ENCODE measurements at places on chromosomes 3 and 15. TPM values are rescaled to one million over a fixed set of nuclear protein-coding genes. Genes with fewer than 3 reads are reported as not detected.

DNA sequence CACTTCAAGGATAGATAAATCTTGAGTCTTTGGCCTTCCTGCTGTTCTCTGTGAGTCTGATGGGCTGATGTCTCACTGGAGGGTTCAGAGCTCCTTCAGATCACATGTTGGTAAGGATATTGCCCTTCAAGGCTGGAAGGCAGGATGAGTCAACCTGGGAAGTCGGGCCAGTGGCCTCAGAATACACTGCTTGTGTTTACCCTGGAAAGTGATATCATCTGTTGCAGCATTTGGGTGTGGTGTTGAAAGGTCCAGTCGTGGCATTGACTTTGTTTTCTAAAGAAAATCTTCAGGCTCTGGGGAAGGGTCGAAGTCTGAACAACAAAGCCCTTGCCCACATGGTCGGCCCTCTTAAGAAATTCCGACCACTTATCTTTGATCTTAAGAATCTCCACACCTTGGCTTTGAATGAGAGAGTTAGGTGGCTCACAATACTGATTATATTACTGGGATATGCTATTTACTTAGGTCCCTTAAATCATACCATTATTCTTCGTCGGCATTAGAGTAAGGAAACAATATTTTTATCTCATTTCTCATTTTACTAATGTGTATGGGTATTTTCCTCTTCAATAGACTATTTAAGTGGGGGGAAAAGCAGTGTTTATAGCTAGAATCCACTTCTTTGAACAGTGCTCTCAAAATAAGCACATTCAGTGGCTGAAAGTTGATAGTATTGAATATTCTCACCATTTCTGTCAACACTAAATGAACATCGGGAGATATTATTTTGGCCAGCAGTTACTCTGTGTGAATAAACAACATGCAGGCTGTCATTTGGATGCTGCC, 303.9 kb upstream of the RASGRP1 start:
- peaks cover 6% of the 10 kb centered on the region for H3K4me1 ChIP-seq
- H3K27me3 ChIP-seq = no peaks in the 10 kb centered on the region
- H3K27ac ChIP-seq = no peak overlapping the region
- H3K4me3 ChIP-seq = no peak overlapping the region

DNA sequence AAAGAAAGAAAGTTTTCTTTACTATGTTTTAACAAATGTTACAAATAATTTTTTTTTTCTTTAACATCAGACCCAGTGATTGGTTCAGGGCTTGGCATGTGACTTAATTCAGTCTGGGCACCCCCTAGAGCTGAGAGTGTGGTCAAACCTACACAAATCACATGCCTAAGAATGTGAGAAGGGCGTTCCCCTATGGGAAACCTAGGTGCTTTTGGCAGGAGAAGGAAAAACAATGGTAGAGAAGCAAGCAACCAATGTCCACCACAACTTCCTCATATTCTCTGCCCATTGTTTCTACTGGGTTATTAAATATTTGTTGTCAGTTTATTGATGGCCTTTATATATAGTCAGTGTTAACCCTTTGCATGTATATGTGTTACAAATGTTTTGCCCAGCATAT, 21.4 kb upstream of the PIAS1 start:
- no peak overlapping the region for H3K27ac ChIP-seq
- no peaks in the 10 kb centered on the region for H3K27me3 ChIP-seq

- no peaks in the 10 kb centered on the region for H3K36me3 ChIP-seq
- H3K4me3 ChIP-seq = no peak overlapping the region
- no peaks in the 10 kb centered on the region for H3K4me1 ChIP-seq
- H3K27ac ChIP-seq = no peak overlapping the region
These were observed 301.0 kb downstream of the CADM2 start for GRCh38 chr3:85259748-85260147.

DNA sequence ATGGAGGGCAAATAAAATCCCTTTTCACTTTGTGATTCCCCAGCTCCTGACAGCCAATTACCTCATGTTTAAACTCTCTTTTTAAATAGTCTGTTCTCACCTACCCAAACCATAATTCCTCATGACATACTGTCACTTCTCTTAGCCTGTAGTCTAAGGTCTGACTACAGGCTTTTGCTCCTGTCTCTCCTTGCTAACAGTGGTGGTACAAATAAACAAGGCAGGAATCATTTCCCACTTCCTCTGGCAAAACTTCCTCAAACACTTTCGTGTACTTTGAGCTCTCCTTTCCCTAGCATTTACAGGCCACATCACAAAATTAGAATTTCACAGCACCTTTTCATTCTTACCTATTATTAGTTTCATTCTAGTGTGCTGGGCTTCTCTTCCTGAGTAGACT, 51.8 kb downstream of the ATP8B4 start:
- DNase-seq = no peak
- no peaks in the 10 kb centered on the region for H3K36me3 ChIP-seq
- H3K27ac ChIP-seq = no peak overlapping the region
- no peaks in the 10 kb centered on the region for H3K4me1 ChIP-seq

DNA sequence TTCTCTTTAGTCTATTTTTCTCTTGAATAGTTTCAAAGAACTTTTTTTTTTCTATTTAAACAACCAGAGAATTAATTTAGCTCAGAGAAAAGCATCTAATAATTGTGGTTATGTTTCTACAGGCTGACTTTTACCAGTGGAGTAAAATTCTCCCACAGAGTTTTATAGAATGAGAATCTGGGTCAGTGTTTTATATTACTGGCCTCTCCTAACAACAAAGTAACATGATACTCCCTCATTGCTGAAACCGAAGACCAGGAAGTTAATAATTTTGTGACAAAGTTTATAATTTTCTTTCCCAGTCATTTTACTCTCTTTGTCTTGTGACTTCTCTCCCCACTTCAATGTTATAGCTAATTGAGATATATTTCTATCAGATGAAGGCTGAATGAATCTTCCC, 946.9 kb downstream of the EPHA3 start:
- DNase-seq = no peak
- H3K27ac ChIP-seq = no peak overlapping the region
- no peaks in the 10 kb centered on the region for H3K36me3 ChIP-seq
- H3K4me1 ChIP-seq = no peaks in the 10 kb centered on the region

DNA sequence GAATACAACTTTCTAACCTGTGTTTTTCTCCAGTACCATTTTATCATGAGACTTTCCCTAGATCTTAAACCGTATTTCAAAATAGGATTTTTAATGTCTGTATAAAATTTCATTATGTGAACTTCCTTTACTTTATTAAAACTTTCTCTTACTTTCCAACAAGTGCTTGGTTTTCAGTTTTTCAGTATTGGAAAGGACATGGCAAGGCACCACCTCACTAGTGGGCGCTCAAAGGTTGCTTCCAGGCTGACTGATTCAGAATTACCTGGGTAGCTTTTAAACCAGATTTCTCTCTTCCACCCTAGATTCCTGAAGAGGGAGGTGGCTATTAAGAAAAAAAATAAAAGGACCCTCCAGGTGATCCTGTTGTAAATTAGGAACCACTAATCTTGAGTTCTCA, 236.6 kb downstream of the SOX2 start:
- no peak for DNase-seq
- no peaks in the 10 kb centered on the region for H3K36me3 ChIP-seq
- no peaks in the 10 kb centered on the region for H3K27me3 ChIP-seq
- no peaks in the 10 kb centered on the region for H3K4me1 ChIP-seq
- H3K4me3 ChIP-seq = no peak overlapping the region

DNA sequence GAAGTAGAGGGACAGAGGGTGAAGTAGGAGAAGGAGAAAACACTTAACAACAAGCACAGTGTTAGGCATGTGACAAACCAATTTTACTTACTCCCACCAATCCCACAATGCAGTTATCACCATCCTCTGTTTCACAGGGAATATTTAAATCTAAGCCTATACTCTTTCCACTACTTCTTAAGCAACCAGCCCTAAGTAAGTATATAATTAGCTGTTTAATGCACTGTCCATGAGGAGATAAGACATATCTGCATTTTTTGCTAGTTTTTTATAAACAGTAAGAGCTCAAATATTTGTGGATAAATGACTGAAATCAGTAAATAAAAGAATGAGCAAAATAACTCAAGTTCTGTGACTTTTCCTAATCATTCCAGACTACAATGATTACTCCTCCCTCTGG, 62.7 kb downstream of the GSK3B start:
- H3K27ac ChIP-seq = no peak overlapping the region
- no peak for DNase-seq
- no peaks in the 10 kb centered on the region for H3K36me3 ChIP-seq
- no peak overlapping the region for H3K4me3 ChIP-seq
- H3K27me3 ChIP-seq = no peaks in the 10 kb centered on the region

DNA sequence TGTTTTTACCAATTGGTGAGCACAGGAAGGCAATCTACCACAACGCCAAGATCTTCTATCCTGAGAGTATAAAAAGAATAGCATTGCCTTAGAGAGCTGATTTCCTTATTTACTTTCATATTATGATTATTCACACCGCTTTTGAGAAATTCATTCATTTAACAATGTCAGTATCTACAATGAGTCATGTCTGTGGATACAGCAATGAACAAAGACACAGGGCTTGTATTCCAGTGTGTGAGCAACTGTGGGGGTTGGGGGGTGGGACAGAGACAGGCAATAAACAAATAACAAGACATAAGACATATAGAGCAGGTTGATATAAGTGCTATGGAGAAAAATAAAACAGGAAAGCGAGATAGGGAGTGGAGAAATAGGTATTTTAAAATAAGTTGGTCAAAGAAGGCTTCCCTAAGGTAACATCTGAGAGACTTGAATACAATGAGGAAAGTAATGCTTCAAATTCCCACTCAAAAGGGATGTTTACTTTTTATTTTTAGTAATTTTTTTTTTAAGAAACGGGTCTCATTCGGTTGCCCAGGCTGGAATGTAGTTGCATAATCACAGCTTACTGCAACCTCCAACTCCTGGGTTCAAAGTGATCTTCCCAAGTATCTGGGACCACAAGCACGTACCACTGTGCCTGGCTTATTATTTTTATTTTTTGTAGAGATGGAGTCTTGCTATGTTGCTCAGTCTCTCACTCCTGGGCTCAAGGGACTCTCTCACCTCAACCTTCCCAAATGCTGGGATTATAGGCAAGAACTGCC, 45.7 kb downstream of the PGBD4 start:
- no peak overlapping the region for H3K4me3 ChIP-seq
- H3K27me3 ChIP-seq = no peaks in the 10 kb centered on the region
- no peak overlapping the region for H3K27ac ChIP-seq
- peaks cover 77% of the 10 kb centered on the region for H3K36me3 ChIP-seq

DNA sequence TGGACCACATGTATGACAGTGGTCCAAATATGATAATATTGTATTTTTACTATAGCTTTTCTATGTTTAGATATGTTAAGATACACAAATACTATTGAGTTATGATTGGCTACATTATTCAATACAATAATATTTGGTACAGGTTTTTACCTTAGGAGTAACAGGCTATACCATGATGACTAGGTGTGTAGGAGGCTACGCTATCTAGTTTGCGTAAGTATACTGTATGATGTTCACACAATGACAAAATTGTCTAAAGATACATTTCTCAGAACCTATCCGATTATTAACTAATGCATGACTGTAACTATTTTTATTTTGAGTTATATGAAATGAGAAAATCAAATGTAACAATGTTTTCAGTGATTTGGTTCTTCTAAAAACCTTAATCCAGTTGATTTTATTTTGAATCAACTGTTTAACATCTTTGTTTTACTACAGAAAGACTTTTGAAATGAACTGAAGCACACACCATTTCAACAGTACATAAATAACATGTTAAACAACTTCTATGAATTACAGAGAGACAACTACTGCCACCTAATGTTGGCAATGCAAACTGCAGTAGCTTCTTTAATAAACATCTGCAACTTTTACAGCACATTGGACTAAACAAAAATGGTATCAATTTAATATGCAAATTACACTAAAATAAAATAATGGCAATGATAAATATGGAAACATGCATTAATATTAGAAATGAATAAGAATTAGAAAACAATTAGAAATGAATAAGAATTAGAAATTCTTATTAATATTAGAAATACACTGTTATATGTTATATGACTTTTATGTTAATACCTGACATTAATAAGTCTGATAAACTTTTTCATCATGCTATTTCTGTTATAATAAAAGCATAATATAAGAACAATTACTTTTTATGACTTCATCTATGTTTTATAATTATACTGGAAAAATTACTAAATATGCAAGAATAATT, 255.7 kb downstream of the MBNL1 start:
- H3K36me3 ChIP-seq = no peaks in the 10 kb centered on the region
- H3K27me3 ChIP-seq = no peaks in the 10 kb centered on the region
- no peak overlapping the region for H3K4me3 ChIP-seq
- no peak for DNase-seq
- no peak overlapping the region for H3K27ac ChIP-seq

DNA sequence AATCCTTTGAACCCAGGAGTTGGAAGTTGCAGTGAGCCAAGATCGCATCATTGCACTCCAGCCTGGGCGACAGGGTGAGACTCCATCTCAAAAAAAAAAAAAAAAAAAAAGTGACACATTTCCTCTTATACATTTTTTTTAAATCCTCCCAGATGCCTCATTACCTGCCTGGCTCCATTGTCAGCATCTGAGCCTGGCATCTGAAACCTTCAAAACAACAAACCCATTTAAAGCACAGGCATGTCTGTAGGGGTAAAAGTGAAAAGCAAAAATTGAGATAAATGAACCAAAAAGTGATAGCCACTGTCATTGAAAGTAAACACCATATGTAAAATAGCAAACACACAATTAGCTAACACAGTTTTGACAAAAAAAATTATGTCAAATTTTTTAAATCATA, 38.6 kb downstream of the OSBPL10 start:
- no peaks in the 10 kb centered on the region for H3K36me3 ChIP-seq
- H3K27me3 ChIP-seq = no peaks in the 10 kb centered on the region
- no peak overlapping the region for H3K27ac ChIP-seq
- H3K4me1 ChIP-seq = peaks cover 8% of the 10 kb centered on the region
- H3K4me3 ChIP-seq = no peak overlapping the region

- no peaks in the 10 kb centered on the region for H3K36me3 ChIP-seq
- H3K27ac ChIP-seq = no peak overlapping the region
- H3K4me3 ChIP-seq = no peak overlapping the region
- DNase-seq = no peak
These were observed 236.8 kb downstream of the LRRN1 start for GRCh38 chr3:4036046-4036445.

DNA sequence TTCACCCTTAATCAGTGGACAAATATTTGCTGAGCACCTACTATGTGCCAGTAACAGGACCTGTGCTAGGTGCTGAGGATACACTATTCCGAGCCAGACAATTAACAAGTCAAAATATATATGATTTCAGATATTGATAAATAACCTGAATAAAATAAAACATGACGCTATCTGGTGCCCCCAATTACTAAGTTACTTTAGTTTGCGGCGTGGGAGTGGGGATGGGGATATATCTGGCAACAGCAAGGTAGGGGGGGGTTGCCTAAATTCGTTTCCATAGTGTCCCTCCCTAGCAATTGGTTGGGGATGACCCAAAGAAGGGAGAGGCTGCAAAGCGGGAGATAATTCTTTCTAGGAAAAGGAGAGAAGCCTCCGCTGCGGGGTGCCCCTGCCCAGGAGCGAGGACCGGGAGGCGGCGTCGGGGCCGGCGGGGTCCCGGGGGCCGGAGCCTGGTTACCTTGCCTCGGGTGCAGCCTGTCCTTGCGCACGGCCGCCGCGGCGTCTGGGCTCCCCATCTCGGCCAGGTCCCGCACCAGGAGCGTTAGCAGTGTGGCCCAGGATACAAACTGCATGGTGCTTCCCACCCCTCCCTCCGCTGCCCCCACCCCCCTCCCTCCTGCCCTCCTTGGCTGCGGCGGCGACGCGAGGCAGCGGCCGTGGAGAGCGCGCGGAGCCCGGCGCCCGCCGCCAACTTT, 567 bp downstream of the ADAMTS9 start:
- no peaks in the 10 kb centered on the region for H3K4me1 ChIP-seq

The ACKR2 gene
- 2.2 TPM for total RNA-seq

The MESP2 gene
- total RNA-seq = not detected

The ARPIN gene
- 29.8 TPM for total RNA-seq

The SLC28A2 gene
- total RNA-seq = not detected

The ITPKA gene
- total RNA-seq = not detected

The PCYT1A gene
- 75.2 TPM for total RNA-seq

The GRM2 gene
- 0.30 TPM for total RNA-seq

The UMPS gene
- total RNA-seq = 24.6 TPM

The NR1I2 gene
- 0.46 TPM for total RNA-seq
